ENCODE measurements at places on chromosomes 6 and 20.

DNA sequence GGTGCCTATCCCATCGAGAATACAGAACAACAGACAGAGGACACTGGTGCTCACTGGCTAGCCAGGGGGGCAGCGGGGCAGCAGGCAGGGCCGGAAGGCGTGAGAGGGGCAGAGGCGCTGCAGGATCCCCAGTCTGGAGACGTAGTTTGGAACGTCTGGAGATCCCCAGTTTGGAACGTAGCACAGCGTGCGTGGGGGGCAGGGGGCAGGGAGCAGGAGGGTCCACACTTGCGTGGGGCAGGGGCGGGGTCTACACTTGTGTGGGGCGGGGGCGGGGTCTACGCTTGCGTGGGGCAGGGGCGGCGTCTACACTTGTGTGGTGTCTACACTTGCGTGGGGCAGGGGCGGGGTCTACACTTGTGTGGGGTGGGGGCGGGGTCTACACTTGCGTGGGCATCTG, 107.2 kb downstream of the DACT2 start:
- no peak for DNase-seq

GRCh38 chr6:75424618-75425548, 68.7 kb downstream of the FILIP1 start:
- no peak for DNase-seq

- DNase-seq, result no peak
These were observed 18.3 kb downstream of the DSP start for GRCh38 chr6:7559651-7560385.

DNA sequence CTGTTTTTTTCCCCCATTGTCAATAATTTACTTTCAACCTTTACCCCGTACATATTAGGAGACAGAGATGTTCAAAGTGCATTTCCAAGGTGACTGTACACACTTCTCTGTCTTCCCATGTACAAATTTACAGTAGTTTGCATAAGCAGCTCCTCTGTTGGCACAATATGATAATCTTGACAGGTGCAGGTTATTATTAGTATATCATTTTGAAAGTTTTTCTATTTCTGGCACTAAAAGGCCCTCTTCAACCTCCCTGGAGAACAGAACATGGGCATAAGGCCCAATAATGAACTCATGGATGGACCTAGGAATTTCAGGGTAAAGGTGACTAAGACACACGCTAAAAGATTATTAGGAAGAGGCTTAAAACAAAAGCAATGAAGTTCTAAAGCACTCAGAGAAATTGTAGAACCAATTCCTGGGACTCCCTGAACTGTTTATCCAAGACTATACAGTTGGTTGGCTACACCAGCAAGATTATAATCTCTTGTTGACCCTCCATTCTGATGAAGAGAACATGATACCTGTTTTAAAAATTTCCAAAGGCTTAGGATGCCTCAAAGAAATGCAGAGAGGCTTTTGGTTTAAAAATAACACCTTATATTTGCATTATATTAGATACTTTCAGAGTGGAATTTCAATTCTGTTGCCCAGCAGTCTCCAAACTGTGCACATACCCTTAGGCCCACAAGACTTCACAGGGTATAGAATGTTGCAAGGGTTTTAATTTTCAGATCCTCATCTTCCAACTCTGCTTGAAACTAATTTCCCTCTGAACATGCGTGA, 1.1 kb downstream of the AIG1 start:
- no peak for DNase-seq

- DNase-seq, result no peak
These were observed 41.3 kb upstream of the TRAF3IP2 start for GRCh38 chr6:111646942-111647341.

Data from CD4-positive, alpha-beta memory T cell (primary cell).